Left renal cortex interstitium (tissue), 4 donors: ENCODE measurements at places on chromosomes 5 and 9. TPM values are rescaled to one million over a fixed set of nuclear protein-coding genes. Genes with fewer than 3 reads are reported as not detected.
A peak's percentile ranks its signal among the peaks of the same experiment; 100 is the strongest.

- no peak for DNase-seq
Observed at GRCh38 chr5:142363619-142363963, 38.8 kb upstream of the SPRY4 start.

Gene ITK
- polyA plus RNA-seq = 0.30 TPM

DNA sequence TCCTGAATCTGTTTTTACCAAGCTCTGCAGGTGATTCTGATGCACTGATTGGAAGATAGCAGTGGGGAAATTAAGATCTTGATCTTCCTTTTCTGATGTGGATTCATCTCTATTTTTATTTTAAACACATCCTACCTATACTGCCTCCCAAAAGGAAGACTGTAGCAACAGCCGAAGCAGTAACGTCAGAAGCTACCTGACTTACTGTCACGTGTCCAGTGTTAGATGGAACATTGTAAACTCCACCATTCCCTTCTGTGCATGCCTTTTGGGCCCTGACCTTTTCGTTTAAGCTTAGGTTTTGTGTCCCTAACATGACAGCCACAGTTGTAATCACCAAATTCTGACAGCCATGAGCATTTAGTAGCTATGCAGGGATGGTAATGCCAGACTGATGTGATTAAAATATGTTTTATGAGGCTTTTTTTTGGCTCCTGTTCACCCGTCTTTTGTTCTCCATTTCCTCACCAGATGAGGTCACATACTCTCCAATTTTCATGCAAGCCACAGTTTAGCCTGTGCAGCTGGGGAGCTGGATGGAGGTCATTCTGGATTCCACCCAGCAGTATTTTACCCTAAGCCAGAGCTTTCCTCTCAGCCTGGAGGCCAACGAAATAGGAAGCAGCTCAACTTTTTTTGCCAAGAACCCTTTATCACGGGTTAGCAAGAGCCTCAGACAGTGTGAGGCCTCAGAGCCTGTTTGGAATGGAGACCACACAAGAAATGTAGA, 15.6 kb upstream of the FOXD1 start:
- peak; percentile 21 for DNase-seq

DNA sequence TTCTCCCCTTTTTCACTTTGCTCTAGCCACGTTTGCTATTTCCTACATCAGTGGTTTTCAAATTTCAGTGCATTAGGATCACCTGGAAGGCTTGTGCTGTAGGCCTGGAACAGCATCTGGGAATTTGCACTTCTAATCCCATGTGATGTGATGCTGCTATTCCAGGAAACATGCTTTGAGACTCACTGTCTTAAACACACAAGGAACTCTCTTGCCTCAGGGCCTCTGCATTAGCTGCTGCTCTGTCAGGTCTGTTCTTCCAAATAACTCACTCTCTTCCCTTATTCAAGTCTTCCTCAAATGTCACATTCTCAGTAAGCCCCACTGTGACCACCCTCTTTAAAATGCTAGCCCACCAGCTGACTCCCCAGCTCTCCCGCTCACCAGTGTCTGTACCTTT, 204.0 kb downstream of the DNAH5 start:
- DNase-seq = no peak

DNA sequence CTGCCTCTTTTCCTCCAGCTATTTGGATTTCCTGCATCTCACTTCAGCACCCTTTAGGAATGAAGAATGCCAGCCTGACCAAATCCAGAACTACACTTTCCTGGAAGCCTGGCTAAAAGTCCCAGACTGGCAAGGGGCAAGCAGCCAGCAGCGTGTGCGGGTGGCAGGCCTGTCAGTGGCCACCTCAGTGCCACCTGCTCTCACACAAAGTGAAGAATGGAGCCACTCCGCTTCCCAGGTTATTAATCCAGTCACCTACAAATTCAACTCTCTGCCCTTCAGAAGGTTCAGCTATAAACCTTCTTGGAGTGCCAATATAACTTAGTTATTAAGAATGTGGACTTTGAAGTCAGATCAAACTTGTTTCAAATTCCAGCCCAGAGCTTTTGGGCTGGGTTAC, 6.7 kb upstream of the ALDOB start:
- DNase-seq = no peak

Gene RAD50
- 43.4 TPM for polyA plus RNA-seq

Gene RANBP17
- polyA plus RNA-seq = 16.5 TPM

- DNase-seq = no peak
Observed at GRCh38 chr5:108382784-108383330, 959 bp upstream of the FBXL17 start.

Gene PDE6A
- 0.11 TPM for polyA plus RNA-seq

Gene FOXD4L5
- 0.16 TPM for polyA plus RNA-seq

Gene TYRP1
- polyA plus RNA-seq = 1.3 TPM

DNA sequence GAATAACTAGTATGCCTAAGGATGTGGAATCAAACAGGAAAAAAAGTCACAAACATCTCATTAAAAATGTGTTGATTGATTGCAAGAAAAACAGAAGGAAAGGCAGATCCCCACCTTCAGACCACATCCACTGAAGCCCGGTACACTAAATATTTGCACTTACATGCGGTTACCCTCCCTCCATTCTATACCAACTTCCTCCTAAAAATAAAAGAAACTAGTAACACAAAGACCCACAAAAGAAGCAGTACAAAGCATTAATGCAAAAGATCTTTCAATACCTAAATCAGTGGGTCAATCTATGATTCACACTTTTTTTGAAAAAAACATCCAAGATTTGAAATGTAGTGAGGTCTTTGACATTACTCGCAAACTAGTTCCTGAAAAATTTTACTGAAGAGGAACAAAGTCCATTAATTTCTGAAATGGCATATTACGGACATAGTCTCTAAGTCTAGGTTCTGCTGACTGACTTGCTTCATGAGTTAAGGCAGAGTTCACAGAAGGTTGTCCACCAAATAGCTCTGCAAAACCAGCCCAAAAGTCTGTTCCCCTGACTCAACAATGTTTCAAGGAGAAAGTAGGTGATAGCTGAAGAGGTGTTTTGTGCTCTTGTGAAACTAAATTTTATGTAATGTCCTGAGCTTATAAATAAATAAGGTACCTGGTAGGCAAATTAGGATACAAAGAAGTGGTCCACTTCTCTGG, 100.7 kb downstream of the PAM start:
- DNase-seq = no peak

DNA sequence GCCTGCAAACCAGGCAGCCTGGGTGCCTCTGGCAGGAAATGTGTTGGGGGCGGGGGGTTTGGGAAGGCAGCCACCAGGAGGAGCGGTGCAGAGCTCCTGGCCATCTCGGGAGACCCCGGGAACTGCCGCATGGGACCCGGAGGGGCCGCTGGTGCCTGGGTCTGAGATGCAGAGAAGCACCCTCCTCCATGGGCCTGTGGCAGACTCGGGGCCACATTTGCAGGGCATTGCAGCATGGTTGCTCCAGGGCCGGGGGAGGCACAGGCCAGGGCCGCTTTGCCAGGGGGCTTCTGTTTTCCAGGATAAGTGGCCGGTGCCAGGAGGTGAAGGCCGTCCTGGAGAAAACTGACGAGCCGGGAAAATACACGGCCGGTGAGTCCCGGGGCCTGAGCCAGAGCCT, 1.7 kb downstream of the LCN1 start:
- no peak for DNase-seq

Gene FABP6
- not detected for polyA plus RNA-seq

DNA sequence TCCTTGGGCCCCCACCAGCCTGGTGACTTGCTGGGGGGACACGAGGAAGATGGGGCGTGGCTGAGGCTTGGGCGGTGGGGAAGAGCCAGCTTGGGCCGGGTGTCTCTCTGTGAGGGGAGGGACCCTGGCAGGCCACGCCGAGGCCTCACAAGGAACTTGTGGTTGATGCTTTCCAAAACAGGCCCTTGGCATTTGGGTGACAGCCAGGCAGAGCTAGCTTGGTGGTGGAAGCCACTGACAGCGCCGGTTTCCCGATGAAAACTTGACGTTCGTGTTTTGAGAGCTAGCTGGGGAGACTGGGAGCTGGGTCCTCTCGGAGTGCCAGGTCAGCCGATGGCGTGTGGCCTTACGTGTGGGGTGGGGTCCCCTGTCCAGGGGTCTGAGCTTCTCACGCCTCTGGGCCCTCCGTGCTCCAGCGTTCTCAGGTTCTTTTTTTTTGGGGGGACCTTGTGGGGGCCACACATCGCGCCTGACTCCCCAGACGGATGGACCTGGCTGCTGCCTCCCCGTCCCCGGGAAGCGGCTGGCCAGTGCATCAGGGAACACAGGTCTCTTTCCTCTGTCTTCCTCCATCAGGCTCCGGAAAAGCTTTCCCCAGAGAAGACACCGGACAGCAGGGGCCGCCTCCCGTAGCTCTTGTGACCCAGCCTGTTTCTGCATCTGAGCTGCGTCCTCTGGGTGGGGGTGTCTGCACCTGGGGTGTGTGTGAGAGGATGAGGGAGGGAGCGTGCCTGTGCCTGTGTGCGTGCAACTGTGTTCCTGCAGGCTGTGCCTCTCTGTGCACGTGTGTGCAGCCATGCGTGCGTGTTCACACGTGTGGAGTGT, 129.3 kb upstream of the LPCAT1 start:
- no peak for DNase-seq

Gene DIRAS2
- 4.9 TPM for polyA plus RNA-seq

Gene RNF14
- 62.3 TPM for polyA plus RNA-seq

DNA sequence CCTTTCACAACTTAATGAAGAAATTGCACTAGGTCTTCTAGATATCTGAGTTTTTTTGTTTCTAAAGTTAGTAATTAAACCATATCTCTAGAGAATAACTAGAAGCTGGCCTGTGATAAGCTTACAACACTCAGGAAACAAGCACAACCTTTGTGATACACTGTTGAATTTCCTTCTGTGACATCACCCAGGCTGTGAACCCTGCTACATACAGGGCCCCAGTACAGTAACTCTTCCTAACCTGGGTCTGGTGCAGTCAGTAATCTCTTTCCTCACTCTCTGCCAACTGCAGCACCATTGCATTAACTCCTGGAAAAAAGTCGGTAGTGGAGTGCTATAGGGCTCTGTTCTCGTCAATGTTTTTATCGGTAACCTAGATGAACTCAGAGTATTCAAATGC, 10.6 kb upstream of the IGFBPL1 start:
- DNase-seq = no peak

DNA sequence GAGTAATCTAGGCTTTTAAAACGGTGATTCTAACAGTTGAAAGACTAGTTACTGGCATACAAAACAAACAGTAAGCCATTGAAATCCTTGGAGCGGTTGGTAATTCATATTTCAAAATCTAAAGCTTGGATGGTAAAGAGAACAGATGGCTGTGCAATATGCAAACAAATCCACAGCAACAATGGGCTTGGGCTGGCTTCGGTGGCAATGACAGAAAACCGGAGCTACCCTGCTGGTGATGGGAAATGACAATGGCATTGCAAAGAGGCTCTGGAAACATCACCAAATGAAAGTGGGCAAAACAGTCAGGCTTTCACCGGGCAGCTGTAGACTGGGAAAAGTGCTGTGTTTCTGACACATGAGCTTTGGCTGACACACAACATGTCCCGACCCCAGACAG, 42.2 kb downstream of the MED27 start:
- no peak for DNase-seq

DNA sequence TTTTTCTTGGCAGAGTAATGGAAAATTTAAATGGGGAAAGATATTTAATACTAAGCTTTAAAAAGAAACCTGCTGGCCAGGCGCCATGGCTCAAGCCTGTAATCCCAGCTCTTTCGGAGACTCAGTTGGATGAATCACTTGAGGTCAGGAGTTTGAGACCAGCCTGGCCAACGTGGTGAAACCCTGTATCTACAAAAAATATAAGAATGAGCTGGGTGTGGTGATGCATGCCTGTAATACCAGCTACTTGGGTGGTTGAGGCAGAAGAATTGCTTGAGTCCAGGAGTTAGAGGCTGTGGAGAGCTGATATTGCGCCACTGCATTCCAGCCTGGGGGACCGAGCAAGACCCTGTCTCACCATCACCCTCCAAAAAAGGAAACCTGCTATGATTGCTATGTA, 32.8 kb downstream of the TUT7 start:
- no peak for DNase-seq

- DNase-seq = no peak
Observed at GRCh38 chr5:68261569-68262065, 46.1 kb downstream of the PIK3R1 start.

DNA sequence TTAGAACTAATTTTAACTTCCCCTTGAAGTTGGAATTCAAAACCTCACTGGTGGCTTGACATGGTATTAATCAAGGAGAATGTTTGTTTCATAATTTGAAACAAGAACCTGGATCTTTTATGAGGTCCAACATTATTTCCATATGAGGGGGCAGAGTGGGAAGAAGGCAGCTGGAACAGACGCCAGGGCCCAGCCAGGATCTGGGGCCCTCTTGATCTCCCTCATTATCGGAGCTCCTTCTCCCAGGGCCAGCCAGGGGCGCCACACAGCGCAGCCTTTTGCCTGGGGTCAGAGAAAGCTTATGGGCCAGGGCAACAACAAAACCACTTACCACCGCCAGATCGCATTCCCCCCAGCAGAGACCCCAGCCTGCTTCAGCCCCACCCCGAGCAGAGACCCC, 27.1 kb upstream of the NKD2 start:
- no peak for DNase-seq

Gene CD72
- polyA plus RNA-seq = 3.4 TPM

Gene CBY3
- polyA plus RNA-seq = 0.81 TPM
